NCI-H1417 treated with DMSO at 0.1 percent for 48 hours (cell line): ENCODE measurements at places on chromosomes 3 and 15.
A peak's percentile ranks its signal among the peaks of the same experiment; 100 is the strongest.

- DNase-seq = no peak
Measured at GRCh38 chr3:112685420-112685819, 44.5 kb upstream of the CCDC80 start.

DNA sequence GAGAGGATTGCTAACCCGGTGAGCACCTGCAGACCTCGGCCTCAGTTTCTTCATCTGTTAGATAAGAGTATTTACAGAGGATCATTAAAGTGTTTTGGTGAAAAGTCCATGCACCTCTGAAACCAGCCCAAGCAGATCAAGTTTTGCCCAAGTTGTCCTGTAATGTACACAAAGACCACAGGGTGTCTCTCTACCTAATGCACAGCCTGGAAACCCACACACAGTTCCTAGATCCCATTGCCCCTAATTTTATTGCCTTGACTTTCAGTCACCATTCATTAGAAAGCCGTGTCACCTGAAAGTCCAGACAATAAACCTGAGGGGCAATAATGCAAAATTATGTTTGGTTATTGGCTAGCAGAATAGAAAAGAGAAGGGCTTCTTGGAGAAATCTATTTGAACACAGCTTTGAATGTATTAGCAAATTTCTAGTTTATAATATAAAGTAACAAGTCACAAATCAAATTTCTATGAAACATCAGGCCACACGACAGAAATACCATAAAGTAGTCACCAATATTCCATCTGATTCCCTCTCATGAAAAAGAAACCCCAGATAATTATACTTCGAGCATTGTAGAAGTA lies 161.3 kb upstream of the SLC2A2 start:
- DNase-seq = peak; percentile 14

DNA sequence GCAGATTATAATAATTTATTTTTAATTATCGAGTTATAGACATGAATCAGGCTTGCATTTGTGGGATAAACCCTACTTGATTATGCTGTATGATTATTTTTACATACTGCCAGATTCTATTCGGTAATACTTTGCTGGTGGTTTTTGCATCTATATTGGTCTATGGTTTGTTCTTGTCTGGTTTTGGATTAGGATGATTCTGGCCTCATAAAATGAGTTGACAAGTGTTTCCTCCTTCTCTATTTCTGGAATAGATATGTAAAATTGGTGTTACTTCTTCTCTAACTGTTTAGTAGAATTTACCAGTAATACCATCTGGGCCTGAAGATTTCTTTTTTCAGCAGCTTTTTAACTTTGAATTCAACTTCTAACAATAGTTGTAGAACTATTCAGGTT lies 33.0 kb upstream of the ACKR4 start:
- DNase-seq = no peak

DNA sequence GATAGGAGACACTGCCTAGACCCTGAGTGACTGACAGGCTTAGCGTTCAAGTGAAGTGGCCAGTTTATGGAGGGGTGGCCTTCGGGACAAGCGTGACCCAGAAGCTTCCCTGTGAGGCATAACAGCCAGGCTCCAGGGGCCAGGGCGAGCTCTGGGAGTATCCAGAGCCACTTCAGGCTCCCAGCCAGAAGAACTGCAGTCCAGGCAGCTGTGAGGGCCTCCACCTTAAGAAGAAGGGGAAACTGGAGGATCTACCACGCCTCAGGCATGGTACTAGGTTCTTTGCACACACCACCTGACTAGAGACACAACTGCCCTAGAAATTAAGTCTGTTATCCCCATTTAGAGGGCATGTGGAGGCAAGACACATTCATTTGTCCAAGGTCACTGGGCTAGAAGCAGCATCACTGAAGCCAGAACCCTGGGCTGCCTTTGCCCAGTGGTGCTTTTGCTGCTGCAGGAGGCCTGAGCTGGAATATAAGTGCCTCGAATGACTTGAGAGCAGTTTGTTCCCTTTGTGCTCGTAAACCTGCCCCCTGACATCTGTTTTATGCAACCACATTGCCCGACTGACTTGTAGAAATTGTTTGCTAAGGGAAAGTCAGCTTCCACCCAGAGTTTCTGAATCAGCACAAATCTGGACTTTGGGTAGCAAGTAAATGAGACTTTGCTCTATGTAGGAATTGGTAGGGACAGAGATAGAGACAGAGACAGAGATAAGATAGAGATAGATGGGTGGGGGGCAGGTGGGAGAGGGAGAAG lies 23.3 kb downstream of the RASGRF1 start:
- DNase-seq = no peak

GRCh38 chr15:36571301-36571700 lies 8.1 kb upstream of the CDIN1 start:
- no peak for DNase-seq

DNA sequence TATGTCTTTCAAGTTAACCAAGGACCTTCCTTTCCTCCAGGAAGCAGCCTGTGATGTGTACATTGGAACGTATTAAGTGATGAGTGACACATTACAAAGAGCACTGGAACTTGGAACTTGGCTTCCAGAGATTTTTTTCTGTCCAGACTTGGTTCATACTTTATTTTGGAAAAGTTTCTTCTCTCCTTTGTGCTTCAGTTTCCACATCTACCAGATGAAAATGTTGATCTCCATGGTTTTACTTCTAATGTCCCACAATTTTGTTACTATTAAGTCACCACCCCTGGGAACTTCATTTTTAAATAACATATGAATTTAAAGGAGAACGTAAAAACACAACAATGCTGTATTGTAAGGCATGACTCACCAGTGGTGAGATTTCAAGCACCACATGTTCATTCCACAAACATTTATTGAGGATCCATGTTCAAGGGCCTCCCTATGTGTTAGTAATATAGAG lies 290.7 kb upstream of the LMCD1 start:
- no peak for DNase-seq

DNA sequence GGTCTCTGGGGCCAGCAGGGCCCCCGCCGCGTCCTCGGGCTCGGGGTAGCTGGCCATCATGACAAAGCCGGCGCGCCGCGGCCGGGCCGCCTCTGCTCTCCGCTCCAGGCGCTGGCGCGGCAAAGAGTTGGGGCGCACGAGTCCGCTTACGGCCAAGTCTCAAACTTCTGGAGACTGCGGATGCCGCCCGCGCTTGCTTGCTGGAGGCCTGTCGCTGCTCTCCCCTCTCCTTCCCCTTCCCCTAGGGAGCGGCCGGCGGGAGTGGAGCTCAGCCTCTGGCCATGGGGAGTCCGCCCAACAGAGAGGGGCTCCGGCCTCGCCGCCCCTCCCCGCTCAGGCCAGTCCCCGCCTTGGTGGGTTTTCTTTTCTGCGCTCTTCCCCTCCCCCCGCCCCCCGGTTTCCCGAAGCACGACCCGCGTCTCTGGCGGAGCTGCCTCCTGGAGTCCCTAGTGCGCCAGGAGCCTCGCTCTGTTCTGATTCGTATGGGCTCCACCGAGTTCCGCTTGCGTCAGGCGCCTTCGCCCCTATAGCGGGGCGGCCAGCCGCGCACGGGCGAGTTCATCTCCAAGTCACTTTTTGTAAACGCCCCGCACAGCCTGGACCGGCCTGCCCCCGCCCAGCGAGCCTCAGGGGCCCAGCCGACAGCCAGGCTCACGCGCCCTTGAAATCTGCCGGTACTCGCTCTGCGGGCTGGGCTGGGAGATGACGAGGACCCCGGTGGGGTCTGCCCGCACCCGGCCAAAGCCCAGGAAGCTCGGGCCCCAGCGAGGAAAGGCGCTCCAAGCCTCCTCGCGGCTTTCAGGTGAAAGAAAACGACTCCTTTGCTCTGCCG lies at the start of the genes FOXL2 and FOXL2NB:
TSS of gene FOXL2 (minus strand) at position 475 of the 832 bp plus-strand sequence. CDS start at position 60, 415 bp downstream.
TSS of gene FOXL2NB (plus strand) at position 555 of the 832 bp plus-strand sequence. CDS start at position 703, 148 bp downstream.
- DNase-seq = no peak

GRCh38 chr3:56522374-56522773 lies 34.6 kb upstream of the CCDC66 start:
- no peak for DNase-seq

GRCh38 chr3:99023590-99024192 lies 122.2 kb upstream of the DCBLD2 start:
- no peak for DNase-seq

- peak; percentile 6 for DNase-seq
Measured at GRCh38 chr3:126180477-126181397, at the start of gene ALDH1L1. Gene ALDH1L1 (minus strand): TSS chr3:126180586. CDS start chr3:126160979, 19,607 bp downstream.

GRCh38 chr15:101033801-101034200 lies 114.6 kb downstream of the LRRK1 start:
- DNase-seq = no peak

DNA sequence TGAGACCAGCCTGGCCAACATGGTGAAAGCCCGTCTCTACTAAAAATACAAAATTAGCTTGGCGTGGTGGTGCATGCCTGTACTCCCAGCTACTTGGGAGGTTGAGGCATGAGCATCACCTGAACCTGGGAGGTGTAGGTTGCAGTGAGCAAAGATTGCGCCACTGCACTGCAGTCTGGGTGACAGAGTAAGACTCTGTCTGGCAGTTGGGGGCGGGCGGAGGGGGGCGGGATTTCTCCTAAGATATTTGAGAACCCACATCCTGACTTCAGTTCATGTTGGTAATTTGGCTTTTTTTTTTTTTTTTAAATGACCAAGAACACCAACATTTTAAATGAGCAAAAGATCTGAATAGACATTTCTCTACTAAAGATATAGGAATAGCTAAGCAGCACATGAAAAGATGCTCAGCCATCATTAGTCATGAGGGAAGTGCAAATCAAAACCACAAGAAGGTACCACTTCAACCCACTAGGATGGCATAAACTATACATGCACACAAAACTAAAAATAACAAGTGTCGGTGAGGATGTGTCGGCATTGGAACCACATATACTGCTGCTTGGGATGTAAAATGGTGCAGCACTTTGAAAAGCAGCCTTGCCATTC lies 75.6 kb upstream of the LMOD3 start:
- no peak for DNase-seq

GRCh38 chr3:138441742-138442141 lies 7.3 kb downstream of the ESYT3 start:
- DNase-seq = no peak

DNA sequence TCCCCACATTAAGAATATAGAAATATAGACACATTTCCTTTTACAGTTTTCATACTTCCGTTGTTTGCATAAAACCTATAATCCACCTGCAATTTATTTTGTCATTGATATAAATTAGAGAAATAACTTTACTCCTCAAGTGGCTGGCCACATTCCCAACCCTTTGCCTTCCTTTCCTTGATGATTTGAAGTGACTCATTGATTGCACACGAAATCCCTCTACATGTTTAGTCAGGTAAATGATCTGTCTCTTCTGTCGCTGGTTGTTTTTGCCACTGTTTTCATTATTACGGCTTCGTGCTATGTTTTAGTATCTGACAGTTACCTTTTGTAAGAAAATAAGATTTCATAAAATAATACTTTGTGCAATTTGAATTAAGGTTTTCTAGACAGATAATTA lies 272.2 kb upstream of the NR2E3 start:
- DNase-seq = no peak

GRCh38 chr15:89496155-89497098 lies at the start of gene RHCG:
Gene RHCG (minus strand): TSS chr15:89496583. CDS start chr15:89496544, 39 bp downstream.
- no peak for DNase-seq

DNA sequence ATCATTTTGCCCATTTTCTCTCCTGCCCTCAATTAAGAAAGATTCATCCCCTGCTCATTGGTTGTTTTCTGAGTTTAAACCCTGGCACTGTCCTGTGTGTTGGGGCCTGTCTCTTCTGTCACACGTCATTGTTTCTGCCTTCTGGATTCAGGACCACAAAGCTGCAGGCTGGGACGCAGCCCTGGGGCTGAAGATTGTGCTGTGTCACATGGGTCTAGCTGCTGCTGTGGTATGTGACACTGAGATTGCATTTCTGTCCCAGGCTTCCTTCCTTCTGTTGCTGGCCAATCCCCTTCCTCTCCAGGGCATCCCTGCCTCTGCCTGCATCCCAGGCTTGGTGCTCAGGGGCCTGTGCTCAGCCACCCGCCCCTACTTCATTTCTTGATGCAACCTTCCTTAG lies 28.9 kb downstream of the INSYN1 start:
- DNase-seq = no peak

DNA sequence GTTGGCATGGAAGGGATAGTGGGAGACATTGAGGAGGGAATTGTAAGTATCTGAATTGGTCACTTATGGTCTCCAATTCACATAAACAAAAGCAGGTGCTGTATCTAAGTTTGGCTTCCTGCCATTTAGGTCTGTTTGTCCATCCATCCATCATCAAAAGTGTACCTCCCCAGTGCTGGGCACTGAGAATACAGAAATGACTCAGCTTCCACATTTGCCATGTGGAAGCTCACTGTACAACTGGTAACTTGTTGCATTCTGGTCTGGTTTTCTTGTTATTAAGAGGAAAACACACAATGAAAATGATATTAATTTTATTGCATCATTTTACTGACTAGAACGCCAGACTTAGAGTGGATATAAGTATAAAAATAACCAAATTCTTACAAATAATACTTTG lies 30.9 kb upstream of the MUC13 start:
- DNase-seq = no peak
